ENCODE measurements at places on chromosomes 7 and 10. TPM values are rescaled to one million over a fixed set of nuclear protein-coding genes. Genes with fewer than 3 reads are reported as not detected.

DNA sequence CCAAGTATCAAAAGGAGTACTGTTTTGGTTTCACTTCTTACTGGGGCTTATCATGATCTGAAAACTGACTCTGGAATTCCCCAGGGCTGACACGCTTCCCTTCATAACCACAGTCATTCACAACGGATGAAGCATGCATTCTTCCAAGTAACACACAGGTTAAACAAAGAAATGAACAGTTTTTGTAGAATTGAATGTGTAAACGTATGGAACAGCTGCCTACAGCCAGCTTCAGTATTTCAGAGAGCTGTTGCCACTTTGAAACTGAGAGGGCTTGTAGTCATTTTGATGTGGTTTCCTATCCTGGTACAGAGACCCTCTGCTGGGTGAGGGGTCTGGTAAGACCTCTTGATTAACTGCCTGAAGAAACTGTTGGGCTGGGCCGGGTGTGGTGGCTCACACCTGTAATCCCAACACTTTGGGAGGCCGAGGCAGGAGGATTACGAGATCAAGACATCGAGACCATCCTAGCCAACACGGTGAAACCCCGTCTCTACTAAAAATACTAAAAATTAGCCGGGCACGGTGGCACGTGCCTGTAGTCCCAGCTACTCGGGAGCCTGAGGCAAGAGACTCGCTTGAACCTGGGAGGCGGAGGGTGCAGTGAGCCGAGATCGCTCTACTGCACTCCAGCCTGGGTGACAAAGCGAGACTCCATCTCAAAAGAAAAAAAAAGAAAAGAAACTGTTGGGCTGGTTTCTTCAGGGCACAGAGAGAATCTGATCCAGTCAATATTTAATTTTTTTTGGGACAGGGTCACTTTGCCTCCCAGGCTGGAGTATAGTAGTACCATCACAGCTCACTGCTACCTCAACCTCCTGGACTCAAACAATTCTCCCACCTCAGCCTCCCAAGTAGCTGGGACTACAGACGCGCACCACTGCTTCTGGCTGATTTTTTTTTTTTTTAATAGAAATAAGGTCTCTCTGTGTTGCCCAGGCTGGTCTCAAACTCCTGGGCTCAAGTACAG, 4.7 kb downstream of the NFE2L3 start:
- no peak for DNase-seq

UTF1 gene
- polyA plus RNA-seq = not detected

DNA sequence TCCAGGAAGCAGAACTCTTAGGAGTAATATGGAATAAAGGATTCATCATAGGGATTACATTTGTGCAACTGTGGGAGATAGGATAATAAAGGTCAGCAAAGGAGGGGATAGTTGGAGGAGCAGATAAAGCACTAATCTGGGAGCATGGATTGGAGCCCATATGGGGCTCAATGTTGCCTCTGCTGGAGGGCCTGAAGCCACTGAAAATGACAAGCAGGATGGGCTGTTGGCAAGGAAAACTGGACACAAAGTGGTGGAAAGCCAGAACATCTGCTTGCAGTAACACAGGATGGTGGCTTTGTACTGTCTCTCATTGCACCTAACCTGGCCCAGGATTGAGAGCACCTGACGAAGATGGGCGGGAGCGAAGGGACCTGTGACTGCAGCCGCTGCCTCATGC, 15.0 kb upstream of the COMMD3 start:
- DNase-seq = no peak

GRCh38 chr7:140214075-140214684, 37.4 kb upstream of the KDM7A start:
- no peak for DNase-seq

DNA sequence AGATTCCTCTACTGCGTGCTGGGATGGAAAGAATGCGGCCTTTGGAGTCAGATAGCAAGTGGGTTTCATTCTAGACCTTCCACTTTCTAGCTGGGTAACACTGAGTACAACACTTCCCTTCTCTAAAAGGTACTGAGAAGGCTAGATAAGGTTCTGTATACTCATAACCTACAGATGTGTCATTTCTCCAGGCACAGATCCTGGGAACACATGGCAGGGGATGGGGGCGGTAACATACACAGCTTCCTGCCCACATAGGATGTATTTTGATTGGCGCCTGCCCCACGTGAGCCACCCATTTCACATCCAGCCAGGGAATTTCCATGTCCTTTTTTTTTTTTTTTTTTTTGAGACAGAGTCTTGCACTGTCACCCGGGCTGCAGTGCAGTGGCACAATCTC, 31.8 kb downstream of the KLRG2 start:
- DNase-seq = no peak

SSMEM1 gene
- not detected for polyA plus RNA-seq

GRCh38 chr7:26477381-26477990, 185.8 kb downstream of the SNX10 start:
- DNase-seq = no peak

NACAD gene
- 3.2 TPM for polyA plus RNA-seq

FBXL13 gene
- 0.12 TPM for polyA plus RNA-seq

MRLN gene
- polyA plus RNA-seq = not detected

GRCh38 chr7:70312336-70312735, 714.1 kb downstream of the AUTS2 start:
- DNase-seq = no peak

GRCh38 chr7:143892527-143893300, 9.3 kb downstream of the TCAF1 start:
- DNase-seq = no peak

DNA sequence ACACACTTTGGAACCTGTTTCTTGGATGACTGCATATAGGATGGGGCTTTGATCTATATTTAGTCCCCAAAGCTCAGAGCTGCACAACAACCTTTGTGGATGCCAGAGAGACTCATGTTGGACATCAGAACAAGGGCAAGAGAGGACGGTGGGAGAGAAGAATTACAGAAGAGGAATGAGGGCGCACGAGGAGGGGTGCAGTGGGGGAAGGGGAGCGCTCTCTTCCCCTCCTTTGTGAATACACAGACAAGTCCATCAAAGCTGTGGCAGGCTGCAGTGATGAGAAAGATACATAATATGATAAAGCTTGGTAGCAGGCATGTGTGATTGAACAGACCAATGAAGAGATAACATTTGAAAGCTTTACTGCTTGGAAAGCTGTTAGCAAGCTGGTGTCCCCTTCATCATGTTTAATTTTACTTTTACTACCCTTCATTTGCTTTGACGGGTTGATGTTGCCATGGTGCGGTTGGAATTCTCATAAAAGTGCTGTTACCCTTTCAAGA, 857.8 kb downstream of the KCNMA1 start:
- no peak for DNase-seq

Data from heart right ventricle (tissue), 16 donors.